ENCODE measurements at places on chromosomes 4 and X.

DNA sequence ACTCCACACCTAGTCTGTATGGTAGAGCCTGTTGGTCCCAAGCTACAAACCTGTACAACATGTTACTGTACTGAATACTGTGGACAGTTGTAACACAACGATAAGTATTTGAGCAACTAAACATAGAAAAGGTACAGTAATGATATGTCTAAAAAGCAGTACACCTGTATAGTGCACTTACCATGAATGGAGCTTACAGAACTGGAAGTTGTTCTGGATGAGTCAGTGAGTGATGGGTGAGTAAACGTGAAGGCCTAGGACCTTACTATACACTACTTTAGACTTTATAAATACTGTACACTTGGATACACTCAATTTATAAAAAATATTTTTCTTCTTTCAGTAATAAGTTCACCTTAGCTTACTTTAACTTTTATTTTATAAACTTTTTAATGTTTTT lies 104.0 kb downstream of the TMA16 start:
- no peak for DNase-seq

DNA sequence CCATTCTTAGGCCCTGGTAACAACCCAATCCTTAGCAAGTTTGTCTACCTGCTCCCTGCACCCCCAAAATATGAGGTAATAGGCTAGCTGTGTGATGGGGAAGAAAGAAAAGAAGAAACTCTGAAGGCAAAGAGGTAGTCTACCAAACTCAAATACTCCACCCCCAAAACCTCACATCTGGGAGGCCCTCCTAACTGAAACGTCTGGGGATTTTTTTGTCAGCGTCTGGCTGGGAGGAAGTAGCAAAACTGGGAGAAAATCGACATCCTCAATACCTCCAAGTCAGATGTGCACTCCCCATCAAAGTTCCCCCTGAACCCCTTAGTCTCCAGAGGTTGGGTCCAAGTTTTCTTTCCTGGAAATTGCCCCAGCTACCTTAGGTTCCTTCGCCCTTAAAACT lies 1.0 kb downstream of the LAMP2 start:
- DNase-seq: no peak

- DNase-seq: no peak
These were observed 580.1 kb downstream of the RAPGEF2 start for GRCh38 chr4:159682996-159683395.

DNA sequence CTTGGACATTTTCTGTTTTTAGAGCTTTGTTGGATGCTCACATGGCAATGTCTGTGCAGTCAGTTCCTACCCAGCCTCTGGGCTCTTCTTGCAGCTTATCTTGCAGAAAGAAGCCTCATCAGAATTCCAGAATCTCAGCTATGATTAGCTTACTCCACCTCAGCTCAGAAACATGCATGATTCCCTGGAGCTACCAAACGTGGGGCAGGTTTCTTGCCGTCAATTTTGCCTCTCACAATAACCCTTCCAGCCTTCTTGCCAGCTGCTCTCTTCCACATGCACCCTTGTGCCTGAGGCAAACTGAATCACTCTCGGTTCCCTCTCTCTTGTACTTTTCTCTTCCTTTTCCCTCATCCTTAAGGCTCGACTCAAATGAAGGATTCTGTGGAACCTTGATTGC lies 141.4 kb downstream of the PTTG2 start:
- no peak for DNase-seq

DNA sequence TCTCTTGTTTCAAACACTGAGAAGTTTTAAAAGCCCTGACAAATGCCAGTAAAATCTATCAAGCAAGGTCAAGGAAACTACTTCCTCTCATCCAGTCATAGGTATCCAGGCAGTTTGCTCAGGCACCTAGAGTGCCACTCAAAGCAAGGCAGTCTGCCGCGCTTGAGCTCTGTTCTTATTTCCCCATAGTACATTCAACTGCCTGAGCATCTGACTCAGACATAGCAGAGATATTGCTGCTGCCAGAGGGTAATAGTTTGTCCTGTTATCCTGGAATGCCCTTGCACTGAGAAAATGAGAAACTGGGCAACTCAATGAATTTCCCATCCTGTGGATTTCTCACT lies 16.1 kb upstream of the ATP8A1 start:
- DNase-seq: no peak

DNA sequence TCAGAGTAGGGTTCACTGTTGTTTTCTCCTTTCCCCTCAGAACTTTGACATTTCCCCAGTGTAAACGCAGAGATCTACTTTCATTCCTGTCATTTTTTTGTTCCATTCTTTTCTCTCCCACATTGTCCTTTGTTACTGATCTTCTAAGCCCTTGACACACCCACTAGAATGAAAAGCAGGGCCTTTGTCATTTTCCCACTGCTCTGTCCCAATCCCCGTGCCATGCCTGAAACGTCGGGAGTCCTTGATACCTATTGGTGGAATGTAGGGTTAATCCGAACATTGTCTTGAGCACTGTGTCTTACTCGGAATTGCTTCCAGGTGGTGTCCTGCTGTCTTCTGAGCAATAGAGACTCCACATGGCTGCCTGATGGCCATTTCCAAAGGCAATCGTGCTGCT lies 887.1 kb upstream of the FRG1 start:
- no peak for DNase-seq

- no peak for DNase-seq
These were observed at the start of gene ZAR1 for GRCh38 chr4:48490012-48490679. ZAR1 (plus strand) TSS chr4:48490252; CDS start chr4:48490292, 40 bp downstream.

GRCh38 chr4:5991405-5991804 lies 26.8 kb downstream of the C4orf50 start:
- DNase-seq: no peak

GRCh38 chrX:21004835-21005234 lies 369.4 kb upstream of the CNKSR2 start:
- DNase-seq: peak; percentile 58

Data from RKO (cell line).